Stimulated activated CD4-positive, alpha-beta T cell treated with anti-CD3 and anti-CD28 coated beads, Interleukin-4, amount 100 ng/mL, for 48 hours (primary cell): ENCODE measurements at places on chromosomes 16 and 17.

DNA sequence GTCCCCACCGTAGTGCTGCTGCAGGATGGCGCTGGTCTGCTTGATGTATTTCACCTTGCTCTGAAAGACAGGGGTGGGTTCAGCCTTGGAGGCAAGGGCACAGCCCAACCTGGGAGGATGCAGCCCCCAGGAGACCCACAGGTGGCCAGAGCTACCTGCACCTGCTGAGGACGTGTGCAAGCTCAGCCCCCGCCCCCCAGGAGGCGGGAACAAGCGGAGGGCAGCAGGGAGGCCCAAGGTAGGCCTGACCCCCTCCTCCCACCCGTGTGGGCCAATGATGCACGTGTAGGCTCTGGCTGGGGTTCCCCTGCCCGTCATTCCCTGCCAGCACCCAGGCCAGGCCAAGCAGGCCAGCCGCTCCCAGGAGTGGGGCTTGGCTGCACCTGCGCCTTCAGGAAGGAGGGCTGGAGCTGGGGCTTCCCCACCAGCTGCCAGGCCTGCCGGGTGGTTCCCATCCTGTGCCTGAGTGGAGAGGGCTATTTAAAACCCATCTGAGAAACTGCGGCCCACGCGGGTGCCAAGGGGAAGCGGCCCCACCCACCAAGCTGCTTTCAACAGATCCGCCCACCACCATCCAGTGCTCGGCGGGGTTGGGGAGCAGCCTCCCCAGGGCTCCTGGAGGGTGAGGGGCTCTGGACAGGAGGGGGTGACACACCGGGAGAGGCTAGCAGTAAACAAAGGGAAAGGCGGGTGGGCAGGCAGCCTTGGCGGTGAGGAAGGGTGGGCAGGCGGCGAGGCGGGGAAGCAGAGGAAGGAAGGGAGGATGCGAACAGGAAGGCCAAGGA is 3.8 kb downstream of the NTHL1 start:
- no peak for DNase-seq

DNA sequence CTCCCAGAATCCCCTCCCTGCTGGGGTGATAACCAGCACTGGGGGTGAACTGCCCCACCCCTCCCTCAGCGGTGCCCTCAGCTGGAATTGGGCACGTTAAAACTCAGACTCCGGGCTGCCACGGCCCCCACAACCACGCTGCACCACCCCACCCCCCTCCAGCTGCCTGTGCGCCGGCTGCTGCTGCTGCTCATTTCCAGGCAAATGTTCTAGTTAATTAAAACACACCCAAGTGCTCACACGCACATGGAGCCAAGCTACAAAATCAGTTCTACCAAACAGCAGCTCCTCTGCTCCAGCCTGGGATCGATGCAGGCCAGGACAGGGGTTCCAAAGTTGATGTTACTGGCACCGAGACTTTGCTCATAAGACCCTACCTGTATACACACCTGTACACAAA is 180.5 kb downstream of the ZNF423 start:
- DNase-seq: no peak

DNA sequence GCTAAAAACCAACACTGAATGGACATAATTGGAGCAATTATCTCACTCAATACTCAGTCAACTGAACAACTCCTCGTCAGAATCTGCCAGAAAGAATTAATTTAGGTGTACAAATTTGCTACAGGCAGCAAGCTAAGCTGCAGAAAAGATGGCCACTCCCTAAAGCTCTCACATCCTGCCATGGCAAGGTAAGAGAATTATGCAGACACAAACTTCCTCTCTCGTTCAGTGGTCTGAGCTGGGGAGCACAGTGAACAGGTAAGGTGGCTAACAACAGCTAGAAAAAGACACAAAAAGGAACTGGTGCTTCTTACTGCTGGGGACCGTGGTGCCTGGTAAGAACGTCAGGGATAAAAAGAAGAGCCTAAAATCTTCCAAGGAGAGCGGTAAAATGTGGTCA is 74.9 kb upstream of the BCAR1 start:
- DNase-seq: no peak

DNA sequence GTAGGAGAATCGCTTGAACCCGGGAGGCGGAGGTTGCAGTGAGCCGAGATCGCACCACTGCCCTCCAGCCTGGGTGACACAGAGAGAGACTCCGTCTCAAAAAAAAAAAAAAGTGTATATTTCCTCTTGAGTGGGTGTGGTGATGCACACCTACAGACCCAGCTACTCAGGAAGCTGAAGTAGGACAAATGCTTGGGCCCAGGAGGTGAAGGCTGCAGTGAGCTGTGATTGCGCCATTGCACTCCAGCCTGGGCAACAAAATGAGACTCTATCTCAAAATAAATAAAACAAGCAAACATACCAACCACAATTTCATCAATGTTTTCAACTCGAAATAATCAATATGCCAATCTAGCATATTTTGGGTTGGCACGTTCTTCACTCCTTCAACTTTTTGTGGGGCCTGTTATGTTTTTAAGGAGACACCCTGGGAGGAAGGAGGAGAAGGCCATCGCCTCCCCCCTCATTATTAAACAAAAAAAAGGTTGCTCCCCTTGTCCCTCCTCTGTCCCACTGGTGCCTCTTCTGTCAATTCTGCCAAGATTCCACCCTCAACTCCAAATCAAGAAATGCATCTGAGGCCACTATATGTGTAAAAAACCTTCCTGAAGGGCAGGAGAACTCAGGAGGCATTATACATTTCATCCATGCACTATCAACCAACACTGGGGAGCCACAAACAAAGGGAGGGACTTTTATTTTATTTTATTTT is 52.4 kb upstream of the ATF7IP2 start:
- DNase-seq: no peak

- no peak for DNase-seq
These were observed 163.3 kb downstream of the HS3ST2 start for GRCh38 chr16:22977294-22977697.

DNA sequence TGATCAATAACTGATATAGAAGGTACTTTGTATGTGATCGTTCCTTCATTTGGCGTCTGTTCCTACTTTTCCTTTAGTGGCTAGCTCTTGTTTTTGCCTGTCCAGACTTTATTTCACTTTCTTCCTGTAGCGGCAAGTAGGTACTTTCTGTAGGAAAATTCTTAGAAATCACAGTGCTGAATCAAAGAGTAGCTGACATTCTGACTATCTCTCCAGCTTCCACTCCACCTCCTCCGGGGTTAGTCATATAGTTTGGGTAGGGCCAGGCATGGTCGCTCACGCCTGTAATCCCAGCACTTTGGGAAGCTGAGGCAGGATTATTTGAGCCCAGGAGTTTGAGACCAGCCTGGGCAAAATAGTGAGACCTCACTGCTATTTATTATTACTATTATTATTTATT is 29.9 kb upstream of the PAFAH1B1 start:
- no peak for DNase-seq

GRCh38 chr17:43540821-43541674 is 5.1 kb downstream of the ETV4 start:
- DNase-seq: no peak

DNA sequence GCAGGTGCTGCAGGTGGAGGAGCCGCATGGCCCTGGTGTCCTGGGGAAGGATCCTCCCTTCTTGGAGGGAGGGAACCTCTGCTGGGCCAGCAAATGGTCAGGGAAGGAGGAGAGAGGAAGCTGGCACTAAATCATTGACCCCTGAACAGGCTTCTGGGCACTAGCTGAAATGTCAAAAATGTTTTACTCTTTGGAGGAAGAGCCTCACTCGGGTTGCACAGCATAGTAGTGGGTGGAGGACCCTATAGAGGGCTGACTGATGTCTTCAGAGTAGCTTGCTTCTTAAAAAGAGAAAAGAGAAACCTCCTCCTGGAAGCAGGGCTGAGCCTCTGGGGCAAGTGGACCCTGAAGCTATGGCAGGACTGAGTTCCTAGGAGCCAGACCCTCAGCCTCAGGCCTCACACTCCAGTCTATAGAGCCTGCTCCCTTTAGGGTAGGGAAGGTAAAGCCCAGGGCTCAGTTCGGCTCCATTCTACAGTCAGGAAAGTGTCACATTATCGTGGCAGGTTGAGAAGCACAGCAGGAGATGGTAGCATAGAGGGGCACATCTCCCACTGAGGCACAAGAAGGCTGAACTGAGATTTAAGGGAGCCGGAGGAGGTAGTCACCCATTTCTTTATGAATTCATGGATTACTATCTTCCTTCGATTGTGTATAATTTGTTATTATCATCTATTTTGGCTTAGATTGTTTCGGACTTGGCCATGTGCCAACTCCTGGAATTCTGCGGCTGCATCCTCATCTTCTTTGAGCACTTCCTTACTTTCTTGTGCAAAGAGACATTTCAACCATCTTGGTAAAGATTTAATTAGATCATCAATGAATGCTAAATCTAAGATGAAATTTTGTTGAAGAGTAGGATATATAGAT is 7.3 kb upstream of the CUEDC1 start:
- DNase-seq: no peak

- DNase-seq: no peak
These were observed 29.3 kb downstream of the GINS3 start for GRCh38 chr16:58421529-58421928.

- no peak for DNase-seq
These were observed 398.4 kb upstream of the HSBP1 start for GRCh38 chr16:83409347-83409746.

GRCh38 chr16:6684076-6684673 is 648.5 kb upstream of the RBFOX1 start:
- DNase-seq: no peak

GRCh38 chr16:2798723-2799204 is 494 bp downstream of the PRSS41 start:
- DNase-seq: no peak

GRCh38 chr17:37299257-37299980 is 76.4 kb upstream of the C17orf78 start:
- DNase-seq: no peak

DNA sequence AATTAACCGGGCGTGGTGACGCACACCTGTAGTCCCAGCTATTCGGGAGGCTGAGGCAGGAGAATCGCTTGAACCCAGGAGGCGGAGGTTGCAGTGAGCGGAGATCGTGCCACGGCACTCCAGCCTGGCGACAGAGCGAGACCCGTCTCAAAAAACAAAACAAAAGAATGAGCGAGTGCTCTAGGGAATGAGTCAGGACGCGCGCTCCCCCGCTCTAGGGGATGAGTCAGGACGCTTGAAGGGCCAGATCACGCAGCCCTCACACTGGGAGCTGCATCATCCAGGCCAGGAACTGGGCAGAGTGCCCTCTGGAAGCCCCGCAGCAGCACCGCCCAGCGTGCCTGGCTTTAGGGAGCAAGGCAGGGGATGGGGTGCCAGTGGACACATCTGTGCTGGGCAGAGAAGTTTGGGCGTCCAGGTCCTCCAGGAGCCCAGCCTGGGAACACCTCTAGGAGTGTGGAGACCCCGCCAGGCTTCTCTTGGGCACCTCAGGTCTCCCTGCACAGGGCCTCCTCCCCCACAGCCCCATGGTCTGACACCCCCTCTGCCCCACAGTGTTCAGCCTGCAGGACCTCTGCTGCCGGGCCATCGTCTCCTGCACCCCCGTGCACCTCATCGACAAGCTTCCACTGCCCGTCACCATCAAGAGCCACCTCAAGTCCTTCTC is 3.9 kb upstream of the WFIKKN1 start:
- DNase-seq: no peak

DNA sequence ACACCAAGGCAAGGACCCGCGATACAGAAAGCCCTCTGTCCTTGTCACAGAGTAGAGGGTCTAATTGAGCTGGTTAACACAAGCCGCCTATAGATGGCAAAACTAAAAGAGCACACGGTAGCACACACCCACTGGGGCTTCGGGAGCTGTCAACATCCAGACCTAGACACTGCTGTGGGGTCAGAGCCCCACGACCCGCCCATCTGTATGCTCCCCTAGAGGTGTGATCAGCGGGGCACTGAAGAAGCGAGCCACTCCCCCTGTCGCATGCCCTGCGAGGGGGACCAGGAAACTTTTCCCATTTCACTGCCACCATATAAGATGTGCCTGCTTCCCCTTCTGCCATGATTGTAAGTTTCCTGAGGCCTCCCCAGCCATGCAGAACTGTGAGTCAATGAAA is 1255.8 kb upstream of the CDH8 start:
- no peak for DNase-seq

GRCh38 chr17:77329741-77330531 is 189.2 kb downstream of the SEC14L1 start:
- no peak for DNase-seq

DNA sequence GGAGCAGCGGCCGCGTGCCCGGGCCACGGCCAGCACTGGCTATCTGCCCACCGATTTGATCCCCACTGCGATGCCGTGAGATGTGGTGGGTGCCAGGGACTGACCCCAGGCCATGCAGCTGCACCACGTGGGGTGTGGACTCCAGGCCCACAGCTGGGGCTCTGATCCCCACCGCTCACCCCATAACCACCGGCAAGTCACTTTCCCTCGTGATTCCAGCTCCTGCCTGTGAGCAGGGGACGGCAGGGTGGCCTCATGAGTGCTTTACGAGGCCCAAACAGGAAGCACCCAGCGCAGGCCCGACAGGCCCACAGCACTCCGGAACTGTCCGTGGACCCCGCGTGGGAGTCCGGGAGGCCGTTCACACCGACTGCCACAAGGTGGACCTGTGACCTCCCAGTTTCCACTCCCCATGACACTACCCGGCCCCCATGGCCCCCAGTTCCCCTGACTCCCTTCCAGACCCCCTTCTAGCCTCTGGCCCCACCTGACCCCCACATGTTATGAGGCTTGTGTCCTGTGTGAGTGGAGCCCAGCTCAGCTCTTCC is 616 bp downstream of the PTX4 start:
- DNase-seq: no peak

- no peak for DNase-seq
These were observed 6.9 kb downstream of the CHD9 start for GRCh38 chr16:53061701-53062159.

DNA sequence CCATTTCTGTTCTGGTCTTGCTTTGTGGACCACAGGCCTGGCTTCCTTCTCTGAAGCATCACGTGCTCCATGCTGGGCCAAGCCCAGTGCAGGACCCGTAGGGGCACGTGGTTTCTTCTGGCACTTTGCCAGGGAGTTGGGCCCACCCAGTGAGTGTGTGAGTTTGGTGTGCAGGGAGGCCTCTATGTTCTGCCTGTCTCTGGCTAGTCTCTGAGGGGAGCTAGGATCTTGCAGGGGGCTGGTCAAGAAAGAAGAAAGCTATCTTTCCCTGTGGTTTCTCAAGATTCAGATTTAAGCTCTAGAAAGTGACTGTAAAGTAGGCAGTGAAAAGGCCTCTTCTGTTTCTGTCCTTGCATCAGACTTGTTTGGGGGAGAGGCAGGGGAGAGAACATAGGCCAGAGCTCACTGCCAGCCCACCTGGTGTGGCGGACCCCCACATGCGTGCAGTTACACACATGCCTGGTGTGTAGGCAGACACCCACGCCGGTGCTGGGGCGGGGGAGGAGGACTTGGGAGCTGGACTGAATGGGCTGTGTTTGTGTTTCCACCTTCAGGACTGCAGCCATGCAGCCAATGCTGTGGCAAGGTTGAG is 11.8 kb downstream of the LASP1 start:
- DNase-seq: no peak

DNA sequence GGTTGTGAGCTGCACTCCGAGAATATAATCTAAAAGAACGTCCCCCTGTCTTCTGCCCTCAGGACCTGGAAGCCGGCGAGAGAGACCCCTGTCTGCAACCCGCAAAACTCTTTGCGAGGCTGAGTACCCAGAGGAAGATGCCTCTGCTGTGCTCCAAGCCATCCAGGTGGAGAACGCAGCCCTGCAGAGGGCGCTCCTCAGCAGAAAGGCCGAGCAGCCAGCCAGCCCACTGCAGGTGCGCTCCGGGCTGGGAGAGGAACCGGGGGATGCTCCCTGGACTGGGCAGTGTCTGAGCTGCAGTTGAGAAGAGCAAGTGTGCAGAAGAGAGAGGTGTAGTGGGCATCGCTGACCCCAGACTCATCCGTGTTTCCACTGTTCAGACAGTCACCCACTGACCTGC is 148.3 kb downstream of the KATNIP start:
- no peak for DNase-seq

GRCh38 chr17:74728033-74728701 is 8.9 kb upstream of the RAB37 start:
- DNase-seq: no peak
